ENCODE measurements at places on chromosomes 2 and 18. TPM values are rescaled to one million over a fixed set of nuclear protein-coding genes. Genes with fewer than 3 reads are reported as not detected.

DNA sequence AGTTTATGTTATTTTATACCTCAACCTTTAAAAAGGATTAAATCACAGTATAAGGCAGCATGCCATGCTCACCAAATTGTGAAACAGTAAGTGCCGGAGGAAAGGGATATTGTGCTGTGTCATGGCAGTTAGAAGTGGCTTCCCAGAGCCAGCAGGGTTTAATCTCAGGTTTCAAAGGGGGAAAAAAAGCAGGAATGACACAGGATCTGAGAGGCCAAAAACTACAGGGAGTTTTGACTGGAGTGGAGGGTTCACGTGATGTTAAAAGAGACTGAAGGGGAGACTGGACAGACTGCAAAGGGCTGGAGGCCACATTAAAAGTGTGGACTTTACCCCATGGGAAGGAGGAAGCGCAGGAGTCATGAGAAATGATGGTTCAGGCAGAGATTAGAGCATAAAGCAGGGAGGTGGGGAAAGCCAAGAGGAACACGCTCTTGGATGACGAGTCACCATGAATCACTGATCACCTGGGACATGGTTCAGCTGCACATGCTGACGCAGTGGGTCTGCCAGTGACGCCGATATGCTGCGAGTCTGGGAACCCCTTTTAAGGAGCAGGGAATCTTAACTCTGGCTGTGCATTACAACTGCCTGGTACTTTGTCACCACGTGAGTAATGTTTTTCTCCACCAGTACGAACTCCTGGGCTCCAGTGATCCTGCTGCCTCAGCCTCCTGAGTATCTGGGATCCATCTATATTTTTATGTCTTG, 6.1 kb downstream of the CHMP1B start:
- H3K4me1 ChIP-seq = peaks cover 20% of the 10 kb centered on the region
- H3K27me3 ChIP-seq = no peaks in the 10 kb centered on the region
- DNase-seq = peak; percentile 98
- no peak overlapping the region for H3K4me3 ChIP-seq
- peak overlapping the region; percentile 91 for H3K27ac ChIP-seq

DNA sequence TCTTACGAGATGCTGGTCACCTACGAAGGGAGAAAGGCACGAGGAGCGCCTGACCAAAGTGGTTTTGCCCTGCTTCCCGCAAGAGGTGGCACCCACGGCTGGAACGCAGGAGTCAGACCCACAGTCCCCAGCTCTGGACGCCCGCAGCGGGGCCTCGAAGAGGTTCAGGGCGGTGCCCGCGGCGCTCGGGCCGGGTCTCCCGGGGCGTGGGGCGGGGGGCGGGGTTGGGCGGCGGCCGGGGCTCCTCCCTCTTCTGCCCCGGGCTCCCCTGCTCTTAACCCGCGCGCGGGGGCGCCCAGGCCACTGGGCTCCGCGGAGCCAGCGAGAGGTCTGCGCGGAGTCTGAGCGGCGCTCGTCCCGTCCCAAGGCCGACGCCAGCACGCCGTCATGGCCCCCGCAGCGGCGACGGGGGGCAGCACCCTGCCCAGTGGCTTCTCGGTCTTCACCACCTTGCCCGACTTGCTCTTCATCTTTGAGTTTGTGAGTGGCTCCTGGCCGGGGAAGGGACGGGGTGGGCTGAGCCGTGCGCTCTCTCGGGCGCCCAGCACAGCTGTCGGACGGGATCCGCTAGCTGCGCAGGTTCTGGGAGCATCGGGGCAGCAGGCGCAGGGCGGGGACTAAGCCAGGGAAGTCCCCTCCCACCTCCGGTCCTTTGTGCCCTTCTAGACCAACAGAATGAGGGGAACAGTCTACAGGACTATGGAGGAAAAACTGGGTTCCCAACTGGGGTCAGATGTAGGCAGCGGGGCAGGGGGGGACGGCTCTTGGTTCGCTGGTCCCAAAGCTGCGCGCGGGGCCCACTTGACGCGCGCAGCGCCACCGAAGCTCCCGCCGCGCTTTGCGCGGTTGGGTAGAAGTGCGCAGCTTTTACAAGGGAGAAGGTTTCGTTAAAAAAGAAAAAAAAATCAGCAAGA, at the start of gene MAL:
Gene MAL (plus strand): TSS at position 303 of the 914 bp plus-strand sequence. CDS start 85 bp downstream, at position 388.
- no peaks in the 10 kb centered on the region for H3K36me3 ChIP-seq
- peaks cover 3% of the 10 kb centered on the region for H3K4me1 ChIP-seq
- H3K4me3 ChIP-seq = peak within 1 kb of the TSS; percentile 41

DNA sequence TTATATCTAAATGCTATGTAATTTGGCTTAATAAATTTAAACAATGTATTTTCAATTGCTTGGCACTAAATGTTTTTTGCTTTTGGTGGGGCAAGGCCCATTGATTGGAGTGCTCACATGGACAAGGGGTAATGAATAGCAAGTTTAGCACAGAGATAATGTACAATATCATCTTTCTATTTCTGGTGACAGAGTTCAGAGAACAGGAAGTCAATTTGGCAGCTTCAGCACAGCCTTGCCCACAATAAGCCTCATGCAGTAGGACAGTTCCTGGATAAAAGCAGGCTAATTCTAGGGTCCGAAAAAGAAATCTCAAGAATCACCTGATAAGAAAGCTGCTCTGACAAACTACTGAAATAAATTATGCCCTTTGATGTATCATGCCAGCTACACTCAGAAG, 443.9 kb upstream of the FSHR start:
- no peak overlapping the region for H3K4me3 ChIP-seq
- H3K27me3 ChIP-seq = no peaks in the 10 kb centered on the region
- no peaks in the 10 kb centered on the region for H3K36me3 ChIP-seq

GRCh38 chr2:17052001-17052400, 386.4 kb upstream of the CYRIA start:
- no peaks in the 10 kb centered on the region for H3K36me3 ChIP-seq
- H3K27ac ChIP-seq = no peak overlapping the region
- no peaks in the 10 kb centered on the region for H3K27me3 ChIP-seq
- H3K4me1 ChIP-seq = no peaks in the 10 kb centered on the region

SGO2 gene
- 34.0 TPM for total RNA-seq

GRCh38 chr2:216624251-216624650, 9.0 kb upstream of the IGFBP2 start:
- no peak for DNase-seq
- H3K27me3 ChIP-seq = no peaks in the 10 kb centered on the region
- no peaks in the 10 kb centered on the region for H3K36me3 ChIP-seq
- H3K4me3 ChIP-seq = no peak overlapping the region
- H3K4me1 ChIP-seq = no peaks in the 10 kb centered on the region
- no peak overlapping the region for H3K27ac ChIP-seq

DNA sequence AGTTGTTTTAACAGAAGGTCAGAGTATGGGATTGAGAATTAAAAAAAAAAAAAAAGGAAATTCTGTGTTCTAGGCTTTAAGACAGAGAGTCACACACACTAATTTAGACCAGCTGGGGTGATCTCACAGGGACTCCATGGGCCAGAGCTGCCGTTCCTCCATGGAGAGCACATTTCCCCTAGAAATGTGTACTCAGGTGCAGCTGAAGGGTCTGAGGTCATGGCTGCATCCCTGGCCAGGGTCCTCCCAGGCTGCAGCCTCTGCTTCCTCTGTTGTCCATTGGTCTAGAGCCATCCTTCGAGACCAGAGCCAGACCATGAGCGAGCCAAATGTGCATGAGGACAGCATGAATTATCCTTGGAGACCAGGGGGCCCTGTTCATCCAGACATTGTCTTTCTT, 190.1 kb upstream of the TNP1 start:
- no peaks in the 10 kb centered on the region for H3K4me1 ChIP-seq
- no peaks in the 10 kb centered on the region for H3K27me3 ChIP-seq
- H3K36me3 ChIP-seq = no peaks in the 10 kb centered on the region
- H3K4me3 ChIP-seq = no peak overlapping the region

DNA sequence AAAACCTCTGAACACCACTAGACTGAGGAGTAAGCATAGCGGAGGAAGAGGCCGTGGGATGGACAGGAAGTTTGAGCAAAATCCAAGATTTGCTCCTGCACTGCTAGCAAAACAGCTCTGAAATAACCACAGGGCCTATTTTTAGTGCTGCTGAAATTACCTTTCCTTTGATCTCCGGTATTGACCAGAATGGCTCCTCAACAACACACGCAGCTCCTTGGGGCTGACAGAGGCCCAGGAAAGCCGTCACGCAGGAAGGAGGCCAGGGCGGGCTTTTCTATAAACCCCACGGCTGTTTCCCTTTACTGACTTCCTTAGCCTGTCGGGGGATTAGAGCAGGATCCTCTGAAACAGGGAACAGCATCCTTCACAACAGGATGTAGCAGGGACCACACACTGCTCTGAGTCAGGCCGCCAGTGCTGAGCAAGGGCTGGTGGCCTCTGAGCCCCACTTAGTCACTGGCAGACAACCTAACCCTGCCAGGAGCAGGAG, 80.8 kb upstream of the LCLAT1 start:
- no peaks in the 10 kb centered on the region for H3K27me3 ChIP-seq
- H3K27ac ChIP-seq = no peak overlapping the region

DNA sequence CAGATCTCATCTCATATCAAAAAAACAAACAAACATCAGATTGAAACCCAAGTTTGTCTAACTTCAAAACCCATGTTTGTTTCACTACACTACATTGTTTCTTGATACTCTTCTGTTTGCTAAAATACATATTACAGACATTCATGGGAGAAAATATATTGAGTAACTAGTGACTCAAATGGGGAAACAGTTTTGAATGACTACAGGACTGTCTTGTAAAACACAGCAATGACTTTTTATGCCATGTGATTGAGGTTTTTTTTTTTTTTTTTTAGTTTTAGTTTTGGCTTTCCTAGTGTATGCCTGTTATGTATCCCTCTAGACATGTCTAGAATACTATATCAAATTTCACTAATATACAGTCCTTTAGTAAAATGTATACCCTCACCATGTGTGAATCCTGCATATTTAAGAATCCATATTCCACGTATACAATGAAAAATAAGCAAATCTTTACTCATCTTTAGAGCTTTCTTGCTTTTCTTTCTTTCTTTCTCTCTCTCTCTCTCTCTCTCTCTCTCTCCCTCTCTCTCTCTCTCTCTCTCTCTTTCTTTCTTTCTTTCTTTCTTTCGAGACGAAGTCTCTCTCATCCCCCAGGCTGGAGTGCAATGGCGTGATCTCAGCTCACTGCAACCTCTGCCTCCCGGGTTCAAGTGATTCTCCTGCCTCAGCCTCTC, 46.6 kb upstream of the SERTAD2 start:
- H3K4me3 ChIP-seq = no peak overlapping the region
- H3K27me3 ChIP-seq = no peaks in the 10 kb centered on the region
- H3K4me1 ChIP-seq = peaks cover 7% of the 10 kb centered on the region
- no peaks in the 10 kb centered on the region for H3K36me3 ChIP-seq
- DNase-seq = no peak

SLC39A6 gene
- total RNA-seq = 47.6 TPM

DNA sequence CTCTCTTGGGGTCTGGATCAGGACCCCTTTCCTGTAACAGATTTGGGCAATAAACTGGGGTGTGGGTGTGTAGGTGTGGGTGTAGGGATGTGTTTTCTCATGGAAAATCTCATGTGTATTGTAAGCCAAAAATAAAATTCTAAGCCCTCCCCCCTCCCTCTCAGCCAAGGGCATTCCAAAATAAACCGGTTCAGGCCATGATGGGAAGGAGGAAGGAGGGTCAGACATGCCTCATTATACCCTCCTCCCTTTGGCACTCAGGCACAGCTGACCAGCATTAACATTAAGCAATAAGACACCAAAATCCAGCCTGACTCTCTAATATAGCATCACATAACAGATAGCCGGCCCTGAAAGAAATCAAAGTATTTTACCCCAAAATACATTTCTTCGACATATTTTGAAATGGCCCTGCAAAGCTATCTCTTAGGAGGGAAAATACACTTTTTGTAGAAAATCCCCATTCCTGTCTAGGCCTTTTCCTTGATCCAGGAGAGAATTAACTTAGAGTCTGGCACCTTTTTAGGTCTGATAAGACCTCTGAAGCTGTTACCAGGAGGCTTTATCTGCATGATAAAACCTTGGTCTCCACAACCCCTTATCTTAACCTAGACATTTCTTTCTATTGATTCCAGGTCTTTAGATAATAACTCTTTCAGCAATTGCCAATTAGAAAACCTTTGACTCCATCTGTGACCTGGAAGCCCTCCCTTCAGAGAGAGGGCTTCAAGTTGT, 128.7 kb upstream of the COL5A2 start:
- DNase-seq = no peak
- no peaks in the 10 kb centered on the region for H3K36me3 ChIP-seq
- no peak overlapping the region for H3K27ac ChIP-seq
- no peaks in the 10 kb centered on the region for H3K27me3 ChIP-seq
- H3K4me3 ChIP-seq = no peak overlapping the region

DNA sequence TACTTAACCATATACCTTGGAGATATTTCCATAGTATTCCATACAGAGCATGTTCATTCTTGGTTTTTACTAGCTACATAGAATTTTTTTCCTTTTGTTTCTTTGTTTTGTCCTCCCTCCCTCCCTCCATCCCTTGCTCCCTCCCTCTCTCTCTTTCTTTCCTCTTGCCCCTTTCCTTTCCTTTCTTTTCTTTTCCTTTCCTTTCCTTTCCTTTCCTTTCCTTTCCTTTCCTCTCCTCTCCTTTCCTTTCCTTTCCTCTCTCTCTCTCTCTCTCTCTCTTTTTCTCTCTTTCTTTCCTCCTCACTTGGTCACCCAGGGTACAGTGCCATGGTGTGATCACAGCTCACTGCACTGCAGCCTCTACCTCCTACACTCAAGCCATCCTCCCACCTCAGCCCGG, 28.3 kb downstream of the RPL37A start:
- H3K4me1 ChIP-seq = no peaks in the 10 kb centered on the region
- H3K4me3 ChIP-seq = no peak overlapping the region
- no peaks in the 10 kb centered on the region for H3K27me3 ChIP-seq
- no peak overlapping the region for H3K27ac ChIP-seq

- DNase-seq = no peak
- no peak overlapping the region for H3K27ac ChIP-seq
- H3K27me3 ChIP-seq = no peaks in the 10 kb centered on the region
- H3K36me3 ChIP-seq = no peaks in the 10 kb centered on the region
Measured at GRCh38 chr2:238408615-238409340, 17.9 kb upstream of the ASB1 start.

TCF7L1 gene
- 30.4 TPM for total RNA-seq

PIEZO2 gene
- 0.57 TPM for total RNA-seq

GRCh38 chr2:12844511-12844910, 127.8 kb downstream of the TRIB2 start:
- H3K36me3 ChIP-seq = no peaks in the 10 kb centered on the region
- H3K27ac ChIP-seq = no peak overlapping the region
- H3K4me1 ChIP-seq = no peaks in the 10 kb centered on the region

DNA sequence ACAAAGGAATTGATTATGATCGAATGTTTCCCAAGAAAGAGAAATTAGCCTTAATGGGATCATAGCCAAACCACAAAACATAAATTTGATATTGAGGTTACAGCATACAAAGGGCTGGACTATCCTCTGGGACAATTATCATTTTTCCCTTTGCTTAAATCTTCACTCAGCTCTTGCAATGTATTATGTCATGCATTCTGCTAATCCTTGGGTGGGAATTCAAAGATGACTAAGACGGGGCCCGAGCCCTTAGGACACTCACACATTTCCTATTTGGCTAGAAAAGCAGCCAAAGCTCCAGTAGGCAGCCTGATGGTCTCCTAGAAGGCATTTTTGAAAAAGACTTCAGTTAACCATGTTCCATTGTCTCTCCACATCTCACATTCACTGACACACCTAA, 17.2 kb upstream of the NMI start:
- H3K27me3 ChIP-seq = no peaks in the 10 kb centered on the region
- no peaks in the 10 kb centered on the region for H3K4me1 ChIP-seq
- H3K4me3 ChIP-seq = no peak overlapping the region
- no peak overlapping the region for H3K27ac ChIP-seq

ZNF638 gene
- 80.8 TPM for total RNA-seq

- H3K36me3 ChIP-seq = no peaks in the 10 kb centered on the region
- no peak overlapping the region for H3K27ac ChIP-seq
- no peaks in the 10 kb centered on the region for H3K4me1 ChIP-seq
- DNase-seq = no peak
Measured at GRCh38 chr2:18551169-18551568, 9.3 kb downstream of the RDH14 start.
